Cardiac fibroblast (primary cell): ENCODE measurements at places on chromosomes 5 and 9.

- no peak for DNase-seq
These were observed 72.6 kb upstream of the PALM2AKAP2 start for GRCh38 chr9:109707355-109707754.

DNA sequence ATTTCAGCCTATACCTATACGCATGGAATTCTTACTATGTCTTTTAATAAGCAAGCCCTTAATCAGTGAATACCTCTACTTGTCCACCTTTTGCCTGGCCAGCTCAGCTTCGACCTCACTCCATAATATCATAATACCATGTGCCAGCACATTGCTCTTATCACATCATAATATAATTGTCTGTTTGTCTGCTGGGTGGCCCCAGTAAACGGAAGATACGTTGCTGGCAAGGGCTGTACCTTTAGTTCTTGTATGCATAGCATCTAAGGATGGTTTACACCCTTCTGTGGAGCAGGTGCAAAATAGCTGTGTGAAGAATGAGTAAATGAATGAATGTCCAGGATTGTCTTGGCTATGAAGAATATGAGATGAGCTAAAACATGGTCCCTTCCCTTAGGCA is 29.9 kb downstream of the SV2C start:
- no peak for DNase-seq

DNA sequence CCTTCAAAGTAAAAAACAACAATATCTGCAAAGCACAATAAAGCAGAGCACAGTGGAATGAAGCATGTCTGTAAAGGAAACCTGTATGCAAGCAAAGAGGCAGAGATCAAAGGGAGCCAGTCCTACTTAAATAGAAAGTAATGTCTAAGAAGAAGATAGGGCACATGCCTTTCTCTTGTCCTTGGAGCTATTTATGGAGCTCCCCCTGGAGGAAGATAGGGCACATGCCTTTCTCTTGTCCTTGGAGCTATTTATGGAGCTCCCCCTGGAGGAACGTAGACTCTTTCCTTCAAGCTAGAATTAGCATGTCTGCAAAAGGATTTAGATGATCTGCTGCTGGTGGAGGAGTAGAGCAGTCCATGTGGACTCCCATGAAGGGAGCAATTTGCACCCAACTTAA is 168.1 kb upstream of the RASEF start:
- no peak for DNase-seq

DNA sequence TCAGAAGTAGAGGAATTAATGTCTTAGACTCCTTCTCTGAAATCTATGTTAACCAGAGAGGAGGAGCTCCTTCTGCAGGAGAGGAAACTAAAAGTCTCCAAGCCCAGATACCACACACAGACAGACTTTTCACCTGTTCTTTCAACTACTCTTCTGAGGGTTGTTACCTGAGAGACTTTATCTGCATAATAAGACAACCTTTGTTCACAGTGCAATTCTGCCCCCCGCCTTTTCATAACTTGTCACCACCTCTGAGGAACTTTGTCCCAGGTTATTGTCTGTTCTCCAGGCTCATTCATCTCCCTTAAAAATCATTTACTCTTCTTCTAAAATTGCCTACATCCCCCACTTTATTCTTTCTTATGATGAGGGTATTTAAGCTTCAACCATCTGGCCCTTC is 9.4 kb upstream of the GALNT10 start:
- no peak for DNase-seq

DNA sequence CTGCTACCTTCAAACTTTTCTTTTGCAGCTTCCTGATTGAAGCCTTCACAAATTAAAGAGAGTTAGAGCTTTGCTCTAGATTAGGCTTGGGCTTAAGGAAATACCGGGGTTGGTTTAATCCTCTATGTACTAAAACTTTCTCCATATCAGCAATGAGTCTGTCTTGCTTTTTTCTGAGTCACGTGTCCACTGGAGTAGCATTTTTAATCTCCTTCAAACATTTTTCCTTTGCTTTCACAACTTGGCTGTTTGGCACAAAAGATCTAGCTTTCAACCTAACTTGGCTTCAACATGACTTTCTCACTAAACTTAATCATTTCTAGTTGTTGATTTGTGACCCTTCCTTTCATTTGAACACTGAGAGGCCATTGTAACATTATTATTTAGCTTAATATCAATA is 261.6 kb downstream of the PLK2 start:
- DNase-seq = no peak

GRCh38 chr9:20189871-20190270 is 401.0 kb upstream of the SLC24A2 start:
- no peak for DNase-seq

DNA sequence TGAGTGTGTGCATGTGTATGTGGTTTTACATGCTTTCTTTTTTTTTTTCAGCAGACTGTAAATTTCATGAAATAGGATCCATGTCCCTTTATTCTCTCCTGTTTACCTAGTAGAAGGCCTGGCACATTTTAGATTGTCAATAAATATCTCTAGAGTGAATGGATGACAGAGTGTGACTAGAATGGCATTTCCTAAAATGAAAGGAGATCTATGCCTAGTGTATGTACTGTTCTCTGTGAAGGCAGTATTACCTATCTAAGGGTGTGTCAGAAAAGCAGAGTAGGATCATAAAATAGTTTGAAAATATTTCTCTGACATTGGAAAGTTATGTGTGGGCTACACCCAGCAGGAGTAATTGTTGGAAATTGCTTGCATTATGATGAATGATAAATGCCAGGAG is 1876.0 kb upstream of the C9orf72 start:
- no peak for DNase-seq

DNA sequence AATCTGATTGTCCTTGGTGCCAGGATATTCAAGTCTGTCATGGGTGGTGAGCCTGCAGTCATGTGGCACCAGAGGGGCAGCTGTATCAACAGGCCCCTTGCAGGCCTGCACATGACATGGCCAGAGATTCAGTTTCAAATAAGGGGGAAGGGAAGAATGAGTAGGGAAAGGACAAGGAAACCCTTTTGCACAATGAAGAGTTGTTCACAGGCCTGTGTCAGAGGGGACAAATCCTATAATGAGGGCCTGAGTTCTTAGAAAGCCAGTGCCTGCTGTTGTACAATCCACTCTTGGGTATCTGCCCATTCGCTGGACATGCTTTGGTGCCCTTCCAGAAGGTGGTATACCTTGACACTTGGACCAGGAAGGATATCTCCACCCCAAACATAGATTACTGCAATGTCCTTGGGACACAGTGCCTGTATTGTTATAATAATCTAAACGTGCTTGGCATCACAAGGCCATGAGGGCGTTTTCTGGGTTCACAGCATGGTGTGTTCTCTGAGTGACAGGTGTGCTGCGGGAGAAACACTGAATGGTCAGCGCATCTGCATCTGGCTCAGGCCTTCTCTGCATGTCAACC is 1.9 kb upstream of the TMEM171 start:
- DNase-seq = no peak

DNA sequence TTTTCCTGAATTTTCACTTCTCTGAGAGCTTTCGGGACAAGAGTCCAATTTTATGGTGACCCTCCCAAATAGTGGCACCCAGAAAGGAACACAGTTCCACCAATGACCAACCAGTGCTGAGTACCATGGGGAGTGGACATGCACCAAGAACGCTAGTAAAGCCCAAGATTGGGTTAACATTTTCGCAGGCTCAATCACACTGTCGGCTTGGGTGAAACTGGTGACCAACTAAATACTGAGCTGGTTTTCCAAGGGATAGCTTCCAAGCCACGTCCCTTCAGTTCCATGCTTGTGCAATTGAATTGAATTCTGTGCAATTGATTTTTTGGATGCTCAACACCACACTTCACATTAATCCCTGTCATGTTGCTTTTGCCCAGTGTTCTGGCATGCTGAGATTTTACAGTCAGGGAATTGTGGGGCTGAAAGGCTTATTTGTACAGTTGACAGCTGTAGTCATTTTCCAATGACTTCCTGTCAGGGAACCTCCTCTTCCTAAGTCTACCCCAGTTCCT is 37.6 kb upstream of the TRMT10B start:
- DNase-seq = no peak

DNA sequence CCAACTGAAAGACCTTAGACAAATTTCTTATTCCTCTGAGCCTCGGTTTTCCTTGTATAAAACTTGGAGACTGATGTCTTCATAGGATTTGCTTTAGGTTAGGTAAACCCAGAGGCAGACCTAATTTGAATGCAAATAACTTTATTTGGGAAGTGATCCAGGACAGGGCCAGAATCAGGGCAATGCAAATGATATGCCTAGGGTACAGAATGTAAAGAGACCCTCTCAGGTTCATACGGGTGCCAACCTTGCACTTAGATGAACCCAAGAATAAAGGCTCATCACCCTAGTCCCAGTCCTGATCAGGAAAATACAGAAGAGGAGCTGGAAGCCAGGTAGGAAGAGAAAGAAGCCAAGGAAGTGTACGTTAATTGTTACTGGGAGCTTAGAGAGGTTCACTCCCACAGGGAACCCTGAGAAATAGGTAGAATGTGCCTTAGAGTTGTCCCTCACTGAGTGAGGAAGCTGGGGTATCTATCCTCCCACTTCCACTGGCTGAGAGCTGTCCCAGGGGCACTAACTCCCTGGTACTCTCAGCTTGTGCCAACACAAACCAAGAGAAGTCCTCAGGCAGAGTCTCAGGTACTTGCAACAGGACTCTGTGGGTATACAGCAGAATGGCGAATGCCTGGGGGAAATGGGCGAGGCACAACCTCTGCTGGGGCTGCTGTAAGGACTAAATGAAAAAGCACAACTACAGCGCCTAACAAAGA is 3.1 kb upstream of the HK3 start:
- no peak for DNase-seq

DNA sequence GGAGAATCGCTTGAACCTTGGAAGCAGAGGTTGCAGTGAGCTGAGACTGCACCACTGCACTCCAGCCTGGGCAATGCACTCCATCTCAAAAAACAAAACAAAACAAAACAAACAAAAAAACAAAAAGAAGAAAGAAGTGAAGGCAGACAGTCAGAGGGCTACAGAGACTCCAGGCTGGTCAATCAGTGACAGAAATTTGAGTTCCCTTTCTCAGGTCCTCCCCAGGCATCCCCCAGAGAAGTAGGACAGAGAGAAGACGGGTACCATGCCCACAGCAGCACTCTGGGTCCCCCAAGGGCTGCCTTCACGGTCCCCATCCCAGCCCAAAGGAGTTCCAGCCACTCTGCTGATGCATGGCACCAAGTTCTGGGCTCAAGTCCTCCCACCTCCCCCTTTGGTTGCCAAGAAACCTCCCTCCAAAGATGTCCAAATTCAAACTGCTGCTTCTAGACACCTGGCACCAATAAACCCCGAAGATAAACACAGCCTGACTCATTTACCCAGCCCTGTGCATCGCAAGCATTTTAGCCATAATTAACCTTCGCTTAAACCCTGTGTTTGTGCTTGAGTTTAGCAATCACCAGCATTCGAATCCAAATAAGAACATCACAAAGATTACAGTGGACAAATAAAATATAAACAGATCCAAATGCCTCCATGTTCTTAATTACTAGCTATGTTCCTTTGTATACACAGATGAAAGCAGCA is 24.0 kb downstream of the SEMA4D start:
- peak; percentile 3 for DNase-seq

- no peak for DNase-seq
These were observed 251.7 kb upstream of the WWC1 start for GRCh38 chr5:168039566-168040248.

DNA sequence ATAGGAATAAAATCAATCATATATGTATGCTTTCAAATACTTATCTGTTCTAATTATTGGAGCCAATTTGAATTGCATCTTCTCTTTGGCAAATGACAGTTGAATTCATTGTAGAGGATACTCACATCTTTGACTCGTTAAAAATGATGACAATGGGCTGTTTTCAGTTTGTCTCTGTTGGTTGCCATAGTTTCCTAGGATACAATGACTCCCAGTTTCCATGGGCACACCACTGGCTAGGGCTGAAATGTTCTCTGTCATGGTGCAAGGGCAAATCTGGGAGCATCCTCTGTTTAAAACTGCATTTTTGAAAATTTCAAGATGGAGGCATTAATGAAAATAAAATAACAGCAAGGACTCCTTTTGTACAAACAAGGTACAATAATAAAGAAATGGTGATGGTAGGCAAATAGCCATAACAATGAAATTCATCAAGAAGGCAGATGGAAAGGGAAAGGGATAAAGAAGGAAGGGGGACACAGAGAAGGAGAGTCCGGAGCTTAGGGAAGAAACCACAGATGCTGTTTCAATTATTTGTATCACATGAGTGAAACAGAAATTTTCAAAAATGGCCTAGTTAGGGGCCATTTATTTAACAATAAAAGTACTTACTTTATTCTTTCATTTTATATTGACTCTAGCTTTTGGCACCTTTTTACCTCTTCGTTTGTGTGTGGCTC is 378.8 kb upstream of the SEMA6A start:
- DNase-seq = no peak

GRCh38 chr5:149288436-149288835 is 16.8 kb downstream of the AFAP1L1 start:
- DNase-seq = peak; percentile 41

DNA sequence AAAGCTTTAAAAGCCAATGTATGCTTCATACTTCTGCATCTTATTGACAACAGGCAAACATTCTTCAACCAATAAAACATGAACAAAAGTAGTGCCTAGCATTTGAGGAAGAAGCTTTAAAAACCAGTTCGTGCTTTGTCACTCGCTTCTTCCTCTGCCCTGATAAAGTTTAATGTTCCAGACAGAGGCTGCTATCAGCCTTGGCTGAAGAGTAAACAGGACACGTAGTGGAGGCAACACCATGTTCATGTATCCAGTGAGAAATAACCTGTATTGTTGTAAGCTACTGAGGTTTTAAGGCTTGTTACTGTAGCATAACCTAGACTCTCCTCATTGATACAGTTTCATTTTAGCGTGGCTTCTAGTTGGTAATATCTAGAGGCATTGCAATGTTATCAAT is 3.2 kb upstream of the FUBP3 start:
- no peak for DNase-seq

DNA sequence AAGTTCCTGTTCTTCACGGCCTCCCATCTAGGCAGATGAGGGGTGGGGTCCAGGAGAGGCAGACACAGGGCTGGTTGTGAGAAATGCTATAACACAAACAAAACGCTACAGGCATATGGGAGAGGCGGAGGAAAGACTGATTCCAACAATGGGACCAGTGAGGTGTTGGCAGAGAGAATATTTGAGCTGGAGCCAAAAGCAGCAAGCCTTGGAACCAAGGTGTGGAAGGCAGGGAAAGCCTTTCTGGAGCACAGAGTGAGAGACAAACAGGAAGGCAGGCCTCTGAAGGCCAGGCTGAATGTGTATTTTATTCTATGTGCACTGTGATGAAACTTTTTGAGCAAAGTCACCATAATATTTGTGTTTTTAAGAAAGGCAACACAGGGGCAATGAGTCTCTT is 2.9 kb downstream of the ATPSCKMT start:
- no peak for DNase-seq

GRCh38 chr5:92969781-92970237 is 611.2 kb downstream of the NR2F1-AS1 start:
- peak; percentile 22 for DNase-seq

GRCh38 chr5:52809884-52810283 is 22.2 kb downstream of the ITGA1 start:
- DNase-seq = no peak

DNA sequence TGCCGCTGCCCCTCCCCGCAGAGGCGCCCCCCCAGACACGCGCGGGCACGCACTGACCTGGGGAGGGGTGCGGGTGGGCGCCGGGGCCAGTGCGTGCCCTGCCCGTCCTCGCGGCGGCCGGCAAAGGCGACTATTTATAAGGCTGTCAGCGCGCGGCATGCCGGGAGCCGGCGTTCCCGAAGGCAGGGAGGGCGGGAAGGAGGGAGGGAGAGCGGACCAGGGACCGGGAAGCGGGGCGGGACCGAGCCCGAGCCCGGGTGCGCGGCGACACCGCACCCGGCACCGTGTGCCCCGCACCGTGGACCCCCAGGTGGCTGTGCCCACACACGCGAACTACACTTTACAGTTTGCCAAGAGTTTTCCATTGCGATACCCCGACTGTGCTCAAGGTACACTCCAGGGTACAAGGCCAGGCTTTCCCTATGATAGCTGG is at the start of gene AK1:
Gene AK1 (minus strand): TSS at position 110 of the 433 bp plus-strand sequence. CDS start 3,058 bp downstream, outside the sequence.
- DNase-seq = peak; percentile 52
